ENCODE measurements at places on chromosomes 11 and 22. TPM values are rescaled to one million over a fixed set of nuclear protein-coding genes. Genes with fewer than 3 reads are reported as not detected.

Gene BAD
- total RNA-seq: 66.5 TPM

Gene RTN4RL2
- total RNA-seq: 0.49 TPM

Gene MUC2
- total RNA-seq: not detected

Gene MORC2
- total RNA-seq: 14.5 TPM

Gene OR51E2
- not detected for total RNA-seq

Gene RIC3
- total RNA-seq: not detected

Gene MTMR2
- 32.1 TPM for total RNA-seq

Gene CSKMT
- total RNA-seq: 7.3 TPM

Gene SLC6A5
- total RNA-seq: not detected

Gene POTEH
- not detected for total RNA-seq

Gene SYT9
- total RNA-seq: 0.12 TPM
